ENCODE measurements at places on chromosomes 7 and 10. TPM values are rescaled to one million over a fixed set of nuclear protein-coding genes. Genes with fewer than 3 reads are reported as not detected.

The CAV1 gene
- 603 TPM for total RNA-seq

The SNCG gene
- total RNA-seq, result 12.8 TPM

The NYAP1 gene
- 4.2 TPM for total RNA-seq

The IFIT1B gene
- not detected for total RNA-seq

The FGFBP3 gene
- 2.4 TPM for total RNA-seq
